ENCODE measurements at places on chromosomes 12 and 14.

GRCh38 chr14:105442125-105442524, 22.5 kb downstream of the MTA1 start:
- no peak for DNase-seq

DNA sequence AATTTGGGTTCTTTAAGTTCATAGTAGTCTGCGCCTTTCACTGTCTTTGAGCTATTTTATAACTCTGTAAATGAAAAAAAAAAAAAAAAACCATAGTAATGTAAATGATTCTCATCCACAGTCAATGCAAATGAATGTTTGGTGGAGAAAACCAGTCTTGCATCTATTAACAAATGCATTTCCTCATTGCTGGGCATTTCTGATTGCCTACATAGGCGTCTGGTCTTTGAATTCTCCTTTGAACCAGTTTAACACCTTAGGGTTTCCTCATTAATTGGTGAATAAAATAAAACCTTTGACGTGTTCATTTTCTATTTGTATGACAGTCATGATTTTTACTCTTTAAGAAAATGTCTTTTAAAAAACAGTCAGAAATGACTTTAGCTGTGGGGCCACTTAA, 114.8 kb downstream of the C12orf75 start:
- DNase-seq: no peak

DNA sequence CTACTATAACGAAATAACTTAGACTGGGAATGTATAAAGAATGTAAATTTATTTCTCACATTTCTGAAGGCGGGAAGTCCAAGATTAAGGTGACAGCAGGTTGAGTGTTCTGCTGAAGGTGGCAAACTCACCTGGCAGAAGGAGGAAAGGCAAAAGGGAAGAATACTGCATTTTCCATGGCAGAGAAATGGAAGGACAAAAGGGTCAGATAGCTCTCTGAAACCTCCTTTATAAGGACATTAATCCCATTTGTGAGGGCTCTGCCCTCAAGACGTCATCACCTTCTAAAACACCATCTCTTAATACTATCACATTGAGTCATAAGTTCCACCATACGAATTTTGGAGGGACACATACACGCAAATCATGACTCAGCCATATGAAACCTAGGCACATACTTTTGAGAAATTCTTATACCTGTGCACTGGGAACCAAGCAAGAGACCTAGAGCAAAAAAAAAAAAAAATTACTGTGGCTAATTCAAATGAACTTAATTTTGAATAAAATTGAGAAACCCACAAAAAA, 1669.3 kb upstream of the FLRT2 start:
- no peak for DNase-seq

DNA sequence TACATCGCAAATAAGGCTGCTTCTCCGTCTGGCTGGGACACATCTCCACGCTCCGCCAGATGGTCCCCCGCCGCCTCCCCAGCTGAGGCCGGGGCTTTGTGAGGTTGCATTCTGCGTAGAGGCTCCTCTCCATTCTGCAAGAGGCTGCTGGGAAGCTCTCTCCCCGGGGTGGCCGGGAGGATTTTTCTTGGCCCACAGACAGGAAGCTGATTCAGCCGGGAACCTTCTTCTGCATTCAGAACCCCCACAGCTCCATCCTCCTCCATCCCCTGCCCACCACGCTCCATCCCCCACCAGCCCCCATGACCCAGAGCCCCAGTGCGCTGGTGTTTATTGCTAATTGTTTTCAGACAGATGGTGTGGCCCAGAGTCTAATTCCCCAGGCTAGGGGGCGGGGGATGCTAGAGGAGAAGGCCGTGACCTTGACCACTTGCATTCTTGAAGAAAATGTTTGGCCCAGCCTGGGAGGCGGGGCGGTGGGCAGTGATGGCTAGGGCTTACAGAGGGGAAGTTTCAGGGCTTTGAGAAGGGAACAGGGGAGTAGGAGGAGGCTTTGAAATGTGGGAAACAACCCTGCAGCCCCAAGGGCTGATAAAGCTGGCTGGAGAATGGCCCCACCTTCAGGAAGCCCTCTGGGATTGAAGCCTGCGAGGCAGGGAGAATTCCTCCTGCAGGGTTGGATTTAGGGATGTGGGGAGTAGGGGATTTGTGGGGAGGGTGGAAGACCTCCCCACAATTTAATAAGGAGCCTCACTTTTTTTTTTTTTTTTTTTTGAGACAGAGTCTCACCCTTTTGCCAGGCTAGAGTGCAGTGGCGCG, 88.5 kb upstream of the NCOR2 start:
- DNase-seq: no peak

- DNase-seq: no peak
Measured at GRCh38 chr14:53350866-53351265, 197.7 kb upstream of the DDHD1 start.
